Activated CD4-positive, CD25-positive, alpha-beta regulatory T cell treated with anti-CD3 and anti-CD28 coated beads, Interleukin-2, amount 50 U/mL, for 72 hours (primary cell): ENCODE measurements at places on chromosomes 16 and 17.

DNA sequence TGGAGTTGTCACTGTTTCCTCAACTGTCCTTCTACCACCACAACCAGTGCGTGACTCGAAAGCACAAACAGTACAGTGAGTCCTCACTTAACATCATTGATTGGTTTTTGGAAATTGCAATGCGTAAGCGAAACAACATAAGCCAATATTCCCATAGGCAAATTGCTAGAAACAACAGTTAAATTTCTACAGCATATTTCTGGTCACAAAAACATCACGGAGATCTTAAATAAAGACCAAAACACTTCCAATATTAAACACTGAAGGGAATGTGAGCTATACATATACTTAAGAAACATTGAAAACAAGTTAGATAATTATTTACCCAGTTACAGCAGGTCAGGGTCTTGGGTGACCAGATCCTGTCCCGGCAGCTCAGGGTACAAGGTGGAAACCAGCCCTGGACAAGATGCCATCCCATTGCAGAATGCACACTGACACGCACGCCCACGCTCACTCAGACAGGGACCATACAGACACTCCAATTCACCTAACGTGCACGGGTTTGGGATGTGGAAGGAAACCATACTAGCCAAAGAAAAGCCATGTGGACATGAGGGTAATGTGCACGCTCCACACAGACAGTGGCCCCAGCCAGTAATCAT, 4.7 kb downstream of the SLC13A5 start:
- no peak for DNase-seq

GRCh38 chr17:69300222-69300621, 26.7 kb downstream of the ABCA5 start:
- DNase-seq = no peak

- DNase-seq = no peak
Observed at GRCh38 chr16:63069047-63069446, 1032.8 kb upstream of the CDH8 start.

GRCh38 chr16:54226296-54227010, 60.1 kb downstream of the IRX3 start:
- no peak for DNase-seq

GRCh38 chr16:17194190-17194780, 276.5 kb downstream of the XYLT1 start:
- peak; percentile 73 for DNase-seq

DNA sequence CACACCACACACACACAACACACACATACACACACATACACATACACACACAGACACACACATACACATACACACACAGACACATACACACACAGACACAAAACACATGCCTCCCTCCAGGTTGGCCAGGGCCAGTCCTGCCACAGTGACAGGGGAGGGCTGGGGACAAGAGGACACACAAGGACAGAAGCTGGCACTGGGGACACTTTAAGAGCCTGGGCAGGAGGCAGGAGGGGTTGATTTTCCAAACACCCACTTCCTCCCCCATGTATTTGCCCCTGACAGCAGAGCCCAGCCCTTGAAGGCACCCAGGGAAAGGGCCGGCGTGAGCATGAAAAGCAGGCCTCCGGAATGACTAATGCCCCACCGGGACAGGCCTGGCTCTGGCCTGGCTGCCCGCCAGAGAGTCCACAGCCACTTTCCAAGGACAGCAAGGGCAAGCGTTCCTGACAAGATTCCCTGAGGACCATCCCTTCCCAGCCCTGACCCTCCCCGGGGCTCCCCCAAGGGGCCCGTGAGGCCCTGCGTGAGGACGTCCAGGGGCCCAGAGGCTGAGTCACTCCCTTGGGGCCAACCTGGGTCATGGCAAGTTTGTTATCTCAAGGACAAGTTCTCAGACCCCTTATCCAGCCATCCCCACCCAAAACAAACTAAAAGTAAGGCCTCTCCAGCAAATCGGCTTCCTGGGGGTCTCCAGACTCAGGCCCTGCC, 235.6 kb downstream of the ZNF423 start:
- no peak for DNase-seq

- DNase-seq = no peak
Observed at GRCh38 chr17:56739376-56739775, 94.3 kb downstream of the C17orf67 start.

GRCh38 chr17:10211666-10212065, 13.3 kb upstream of the GAS7 start:
- no peak for DNase-seq

DNA sequence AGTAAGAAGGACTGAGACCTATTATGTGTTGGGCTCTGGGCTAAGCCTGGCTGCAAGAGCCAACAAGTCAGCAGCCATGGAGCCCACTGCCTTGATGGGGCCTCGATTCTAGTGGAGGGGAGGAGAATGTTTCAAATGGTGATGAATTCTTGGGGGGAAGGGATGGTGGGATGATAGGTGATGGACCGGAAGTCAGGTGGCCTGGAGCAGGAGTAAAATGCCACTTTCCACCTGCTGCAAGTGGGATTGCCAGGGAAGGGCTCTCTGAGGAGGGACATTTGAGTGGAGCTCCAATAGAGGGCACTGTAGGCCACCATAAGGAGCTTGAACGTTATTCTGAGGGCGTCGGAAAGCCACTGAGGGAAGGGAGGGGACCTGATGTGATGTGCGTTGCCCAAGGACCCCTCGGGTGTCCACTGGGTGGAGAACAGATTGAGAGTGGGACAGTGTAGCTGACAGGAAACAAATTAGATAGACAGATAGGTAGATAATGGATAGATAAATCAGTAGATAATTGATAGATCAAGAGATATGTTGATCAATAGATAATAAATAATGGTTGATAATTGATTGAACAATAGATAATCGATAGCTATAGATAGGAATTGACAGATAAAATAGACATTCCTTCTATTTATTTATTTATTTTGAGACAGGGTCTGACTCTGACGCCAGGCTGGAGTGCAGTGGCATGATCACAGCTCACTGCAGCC, 18.2 kb upstream of the NXPH3 start:
- DNase-seq = no peak

GRCh38 chr16:67883872-67884261, 818 bp upstream of the NRN1L start:
- peak; percentile 71 for DNase-seq

DNA sequence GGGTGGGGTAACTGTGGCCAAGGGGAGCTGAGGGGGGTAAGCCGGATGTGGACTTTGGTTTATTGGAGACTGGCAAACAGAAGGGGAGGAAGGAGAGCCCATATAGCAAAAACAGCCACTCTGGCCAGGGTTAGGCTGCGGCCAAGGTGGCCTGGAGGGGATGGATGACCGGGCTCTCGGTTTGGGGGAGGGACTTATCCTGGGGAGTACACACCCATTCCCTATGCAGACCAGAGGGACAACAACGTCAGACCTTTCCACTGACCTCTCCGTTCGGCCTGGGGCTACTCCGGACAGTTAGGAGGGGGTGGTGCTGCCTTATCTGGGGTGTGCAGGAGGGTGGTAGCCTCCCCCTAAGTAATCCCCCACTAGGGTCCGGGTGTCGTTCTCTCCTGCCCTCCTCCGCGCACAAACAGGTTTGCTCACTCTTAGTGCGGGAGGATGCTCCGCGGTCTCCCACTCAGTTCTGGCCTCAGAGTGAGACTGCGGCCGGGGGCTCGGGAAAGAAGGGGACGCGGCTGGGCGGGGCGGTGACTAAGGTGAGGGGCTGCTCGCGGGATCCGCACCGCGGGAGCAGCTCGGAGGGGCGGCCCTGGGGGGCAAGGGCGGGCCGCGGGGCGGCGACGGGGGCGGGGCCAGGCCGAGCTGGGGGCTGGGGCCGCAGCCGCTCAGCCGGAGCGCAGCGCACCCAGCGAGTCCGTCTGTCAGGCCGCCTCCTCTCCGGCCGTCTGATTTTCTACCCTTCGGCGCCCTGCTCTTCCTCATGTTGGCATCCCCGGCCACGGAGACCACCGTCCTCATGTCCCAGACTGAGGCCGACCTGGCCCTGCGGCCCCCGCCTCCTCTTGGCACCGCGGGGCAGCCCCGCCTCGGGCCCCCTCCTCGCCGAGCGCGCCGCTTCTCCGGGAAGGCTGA, at the start of gene WNK4:
TSS of gene WNK4 (plus strand) at position 675 of the 915 bp plus-strand sequence. CDS start at position 764, 89 bp downstream.
- DNase-seq = no peak

GRCh38 chr17:10251212-10251948, 53.0 kb upstream of the GAS7 start:
- no peak for DNase-seq

- DNase-seq = no peak
Observed at GRCh38 chr16:89117975-89118289, 24.3 kb downstream of the ACSF3 start.

DNA sequence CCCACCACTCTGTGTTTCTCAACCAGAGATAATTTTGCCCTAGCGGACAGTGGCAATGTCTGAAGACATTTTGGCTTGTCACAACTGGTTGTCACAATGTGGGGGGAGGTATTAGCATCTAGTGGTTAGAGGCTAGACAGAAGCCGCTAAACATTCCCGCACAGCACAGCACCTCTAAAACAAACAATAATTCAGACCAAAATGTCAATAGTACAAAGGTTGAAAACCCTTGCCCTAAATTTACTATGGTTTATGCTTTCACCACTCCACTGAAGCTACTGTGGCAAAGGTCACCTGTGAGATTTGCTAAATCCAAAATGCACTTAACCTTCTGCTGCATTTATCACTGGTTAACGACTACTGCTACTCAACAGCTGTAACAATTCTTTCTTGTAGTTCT, 14.1 kb downstream of the NUP88 start:
- DNase-seq = no peak

GRCh38 chr17:1186214-1186820, 6.5 kb upstream of the ABR start:
- no peak for DNase-seq

GRCh38 chr17:60947100-60947499, 269.4 kb downstream of the BCAS3 start:
- DNase-seq = no peak

DNA sequence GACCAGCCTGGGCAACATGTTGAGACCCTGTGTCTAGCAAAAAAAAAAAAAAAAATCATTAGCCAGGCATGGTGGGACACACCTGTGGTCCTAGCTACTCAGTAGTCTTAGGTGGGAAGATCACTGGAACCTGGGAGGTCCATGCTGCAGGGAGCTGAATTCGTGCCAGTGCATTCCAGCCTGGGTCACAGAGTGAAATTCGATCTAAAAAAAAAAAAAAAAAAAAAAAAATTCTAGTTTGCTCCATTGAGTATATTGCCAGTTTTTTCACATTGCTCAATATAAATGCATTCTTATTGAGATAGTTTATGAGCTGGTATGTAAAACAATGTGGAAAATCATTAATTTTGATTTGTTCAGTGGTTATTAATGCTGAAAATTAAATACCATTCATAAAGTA, 52.0 kb downstream of the ABHD15 start:
- DNase-seq = no peak

GRCh38 chr16:85514598-85515318, 98.4 kb upstream of the GSE1 start:
- no peak for DNase-seq

DNA sequence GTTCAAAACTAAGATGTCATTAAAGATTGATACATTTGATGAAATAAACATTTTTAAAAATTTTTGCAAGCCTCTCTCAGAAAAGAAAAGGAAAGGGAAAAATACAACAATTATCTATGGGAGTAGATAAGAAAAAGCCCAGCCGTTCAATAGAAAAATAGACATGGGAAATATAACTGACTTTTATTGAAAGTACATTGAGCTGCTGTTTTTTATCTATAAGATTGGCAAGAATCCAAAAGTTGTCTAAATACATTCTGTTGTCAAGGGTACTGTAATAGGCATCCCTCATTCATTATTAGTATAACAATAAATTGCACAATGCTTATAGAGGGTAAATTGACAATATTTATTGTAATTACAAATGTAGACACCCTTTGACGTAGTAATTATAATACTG, 38.4 kb upstream of the IRX6 start:
- DNase-seq = no peak
